Activated CD4-positive, alpha-beta memory T cell treated with anti-CD3 and anti-CD28 coated beads for 36 hours (primary cell): ENCODE measurements at places on chromosomes 4 and X. TPM values are rescaled to one million over a fixed set of nuclear protein-coding genes. Genes with fewer than 3 reads are reported as not detected.

- DNase-seq, result no peak
- H3K27me3 ChIP-seq, result no peaks in the 10 kb centered on the region
- no peaks in the 10 kb centered on the region for H3K36me3 ChIP-seq
- H3K4me3 ChIP-seq, result no peak overlapping the region
- H3K27ac ChIP-seq, result no peak overlapping the region
Observed at GRCh38 chrX:97936296-97936695, 1052.6 kb downstream of the RPA4 start.

DNA sequence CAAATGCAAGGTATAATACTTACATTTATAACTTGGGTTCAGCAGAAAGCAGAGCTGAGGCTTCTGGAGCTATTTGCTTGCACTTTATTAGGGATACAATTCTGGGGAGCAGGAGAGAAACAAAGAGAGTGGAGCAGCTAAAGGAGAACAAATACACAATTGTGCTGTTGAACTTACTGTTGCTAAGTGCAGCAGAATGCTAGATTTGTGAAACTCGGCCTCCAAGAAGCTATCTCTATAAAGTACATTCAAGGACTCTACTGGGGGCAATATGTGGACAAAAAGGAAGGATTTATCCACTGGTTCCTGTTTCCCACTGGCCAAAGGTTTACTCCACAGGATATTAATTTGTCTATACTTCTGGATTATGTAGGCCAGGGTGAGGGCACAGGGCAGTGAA, 86.8 kb downstream of the PPP1R2C start:
- H3K36me3 ChIP-seq, result no peaks in the 10 kb centered on the region
- H3K27me3 ChIP-seq, result no peaks in the 10 kb centered on the region
- no peak overlapping the region for H3K4me3 ChIP-seq
- H3K4me1 ChIP-seq, result peaks cover 3% of the 10 kb centered on the region
- no peak for DNase-seq
- no peak overlapping the region for H3K27ac ChIP-seq

Gene ODAPH
- total RNA-seq, result 0.27 TPM

Gene GPC3
- total RNA-seq, result 0.14 TPM

Gene RBMX2
- total RNA-seq, result 29.8 TPM

DNA sequence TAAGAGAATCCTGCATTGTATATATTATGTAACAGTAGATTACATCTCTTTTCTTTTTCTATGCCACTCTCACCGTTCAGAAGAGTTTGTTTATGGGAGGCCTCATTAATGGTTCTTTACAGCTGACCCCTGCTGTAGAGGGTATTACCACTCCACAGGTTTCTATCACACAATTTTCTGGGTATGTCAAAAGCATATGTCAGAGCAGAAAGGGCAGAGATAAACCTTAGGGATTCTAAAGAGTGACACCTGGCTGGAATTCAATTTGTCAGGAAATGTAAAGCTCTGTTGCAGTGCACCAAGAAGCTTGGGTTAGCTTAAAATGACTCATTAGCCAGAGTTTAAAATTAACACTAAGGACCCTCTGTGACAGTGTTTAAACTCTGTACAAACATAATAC, 658.7 kb downstream of the PCDH18 start:
- no peak overlapping the region for H3K4me3 ChIP-seq
- no peak overlapping the region for H3K27ac ChIP-seq
- H3K4me1 ChIP-seq, result no peaks in the 10 kb centered on the region
- H3K36me3 ChIP-seq, result no peaks in the 10 kb centered on the region
- no peaks in the 10 kb centered on the region for H3K27me3 ChIP-seq
